Mesenteric fat pad (tissue), 1 donor: ENCODE measurements at places on chromosomes 16 and 17.

GRCh38 chr17:1871756-1872155 lies 42.0 kb downstream of the RPA1 start:
- no peak for DNase-seq

GRCh38 chr16:66263973-66264310 lies 102.5 kb upstream of the CDH5 start:
- DNase-seq: no peak

- no peak for DNase-seq
Measured at GRCh38 chr16:85636234-85636812, 23.2 kb downstream of the GSE1 start.

DNA sequence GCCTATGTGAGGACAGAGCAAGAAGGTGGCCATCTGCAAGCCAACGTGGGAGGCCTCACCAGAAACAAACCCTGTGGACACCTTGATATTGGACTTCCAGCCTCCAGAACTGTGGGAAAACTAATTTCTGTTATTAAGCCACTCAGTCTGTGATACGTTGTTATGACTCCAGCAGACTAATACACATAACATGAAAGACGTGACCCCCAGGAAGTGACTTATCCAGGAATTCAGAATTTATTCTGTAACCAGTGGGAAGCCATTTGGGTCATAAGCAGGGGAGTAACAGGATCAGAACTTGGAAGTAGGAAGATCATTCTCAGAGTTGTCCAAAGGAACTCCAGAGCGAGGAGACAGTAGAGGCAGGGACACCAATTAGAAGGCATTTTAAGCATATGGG lies 12.5 kb upstream of the GINS3 start:
- DNase-seq: no peak

DNA sequence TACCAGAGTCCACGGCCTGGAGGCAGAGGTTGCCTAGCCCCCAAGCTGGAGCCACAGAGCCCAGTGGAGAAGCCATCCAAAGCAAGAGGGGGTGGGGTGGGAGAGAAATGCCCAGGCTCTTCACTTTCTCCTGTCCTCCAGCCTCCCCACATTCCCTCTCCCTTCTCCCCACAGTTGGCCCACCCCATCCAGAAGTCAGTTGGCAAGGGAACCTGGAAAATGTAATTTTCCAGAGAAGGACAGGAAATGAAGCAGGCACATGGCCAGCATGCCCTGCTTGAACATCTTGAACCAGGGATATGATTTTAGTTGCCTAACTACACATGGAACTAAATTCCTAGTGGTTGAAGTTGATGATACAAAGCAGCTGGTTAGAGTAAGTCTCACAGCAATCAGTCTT lies 73.3 kb upstream of the IRX6 start:
- DNase-seq: no peak

DNA sequence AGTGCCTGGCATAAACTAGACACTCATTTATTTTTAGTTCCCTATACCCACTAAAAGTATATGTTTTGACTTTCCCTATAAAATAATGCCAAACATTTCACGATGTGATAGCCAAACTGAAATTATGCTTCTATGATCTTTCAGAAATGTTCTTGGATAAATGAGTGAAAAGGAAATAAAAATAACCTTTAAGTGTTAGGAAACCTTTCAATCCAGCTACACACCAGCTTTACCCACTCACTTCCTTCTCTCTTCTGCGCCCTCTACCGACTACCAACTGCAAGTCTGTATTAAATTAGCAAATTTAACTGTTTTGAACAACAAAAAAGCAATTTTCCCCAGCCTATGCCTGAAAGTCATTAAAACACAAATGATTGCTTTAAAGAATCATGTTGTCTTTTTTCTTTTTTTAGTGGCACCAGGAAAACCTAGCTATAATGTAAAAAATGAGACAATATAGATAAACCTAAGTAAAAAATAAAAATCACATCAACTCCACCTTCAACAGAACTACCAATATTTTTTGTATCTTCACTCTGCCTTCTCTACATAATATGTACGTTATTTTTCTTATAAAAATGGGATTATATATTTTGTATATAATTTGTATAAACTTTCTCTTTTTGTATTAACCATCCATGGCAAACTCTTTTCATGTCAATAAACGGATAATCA lies 13.2 kb upstream of the TMEM100 start:
- no peak for DNase-seq
